NCI-H774 (cell line): ENCODE measurements at places on chromosomes 11 and 22.

DNA sequence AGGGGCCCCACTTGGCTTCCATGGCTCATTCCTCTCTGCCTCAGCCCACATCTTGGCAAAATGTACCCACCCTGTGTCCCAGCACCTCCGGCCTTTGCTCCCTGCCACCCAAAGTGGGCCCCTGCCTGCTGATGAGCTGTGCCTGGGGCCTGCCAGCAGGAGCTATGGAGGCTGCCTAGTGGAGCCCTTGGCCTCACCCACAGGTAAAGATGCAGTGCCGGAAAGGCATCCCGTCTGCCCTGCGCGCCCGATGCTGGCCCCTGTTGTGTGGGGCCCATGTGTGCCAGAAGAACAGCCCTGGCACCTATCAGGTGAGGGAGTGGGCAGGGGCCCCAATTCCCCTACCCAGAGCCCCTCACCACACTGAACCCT, 1.3 kb downstream of the TBC1D10C start:
- no peak for DNase-seq

DNA sequence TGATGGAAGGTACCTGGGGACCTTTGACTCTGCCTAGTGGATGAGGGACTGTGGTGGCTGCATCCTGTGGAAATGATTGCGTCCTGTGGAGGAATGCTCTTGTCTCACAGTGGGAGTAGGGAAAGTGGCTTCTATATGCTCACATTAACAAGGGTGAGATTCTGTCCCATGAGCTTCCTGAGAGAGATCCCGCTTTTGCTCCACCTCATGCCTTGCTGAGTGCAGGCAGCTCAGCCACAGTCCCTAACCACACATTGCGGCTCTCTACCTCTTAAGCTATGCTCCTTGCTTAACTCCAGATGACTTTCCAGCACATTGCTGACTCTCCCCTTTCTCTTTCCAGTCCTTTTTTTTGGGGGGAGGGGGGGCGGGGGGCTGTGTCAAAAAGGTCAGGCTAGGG, 45.0 kb downstream of the TEAD1 start:
- DNase-seq: no peak

DNA sequence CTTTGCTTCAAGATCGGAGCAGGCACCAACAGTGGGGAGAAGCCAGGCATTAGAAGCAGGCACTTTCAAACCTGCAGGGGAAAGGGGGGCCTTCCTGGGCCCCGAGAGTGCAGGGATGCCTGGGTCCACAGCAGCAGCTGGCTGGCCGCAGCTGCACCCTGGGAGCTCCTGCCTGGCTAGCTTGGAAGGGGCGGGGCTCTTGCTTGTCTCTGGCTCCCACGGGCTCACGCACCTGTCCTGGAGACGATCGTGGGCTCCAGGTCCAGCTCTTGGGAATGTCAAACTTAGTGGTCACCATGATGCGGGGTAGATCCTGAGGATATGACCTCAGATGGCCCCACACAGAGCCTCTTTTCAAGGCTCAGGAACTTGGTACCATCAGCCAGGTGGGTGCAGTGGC, 1673.2 kb downstream of the LRRC4C start:
- no peak for DNase-seq

DNA sequence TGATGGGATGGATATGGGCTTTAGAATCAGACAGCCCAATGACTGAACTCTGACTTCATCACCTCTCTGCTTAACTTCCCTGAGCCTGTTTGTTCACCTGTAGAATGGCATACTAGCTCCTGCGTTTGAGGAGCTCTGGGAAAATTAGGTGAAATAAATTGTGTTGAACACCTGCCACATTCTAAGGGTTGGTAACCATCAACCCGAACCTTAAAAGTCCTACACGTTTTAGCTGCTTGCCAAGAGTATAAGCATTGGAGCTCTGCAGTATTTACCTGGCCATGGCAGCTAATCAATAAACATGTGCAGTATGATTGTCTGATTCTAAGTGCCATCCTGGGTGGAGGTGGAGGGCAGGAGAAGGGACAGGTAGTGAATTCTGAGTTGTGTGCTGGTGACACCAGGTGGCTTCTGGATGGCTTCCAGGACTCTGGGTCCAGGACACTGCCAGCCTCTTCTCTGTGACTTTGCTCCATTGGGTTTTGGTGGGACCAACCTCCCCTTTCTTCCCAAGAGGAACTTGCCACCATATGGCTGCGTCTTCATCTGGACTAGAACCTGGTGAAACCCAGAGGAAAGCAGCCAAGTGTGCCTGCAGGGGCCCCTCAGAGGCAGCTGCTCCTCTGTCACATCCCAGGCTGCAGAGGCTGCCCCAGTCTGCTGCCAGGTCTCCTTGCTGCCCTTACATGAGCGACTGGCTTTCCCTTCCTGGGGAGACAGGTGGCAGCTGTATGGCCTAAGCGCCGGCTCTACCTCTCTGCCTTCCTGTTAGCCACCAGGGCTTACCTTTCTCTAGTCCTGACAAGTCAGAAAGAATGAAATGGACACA, 85.6 kb downstream of the CACNG2 start:
- no peak for DNase-seq

DNA sequence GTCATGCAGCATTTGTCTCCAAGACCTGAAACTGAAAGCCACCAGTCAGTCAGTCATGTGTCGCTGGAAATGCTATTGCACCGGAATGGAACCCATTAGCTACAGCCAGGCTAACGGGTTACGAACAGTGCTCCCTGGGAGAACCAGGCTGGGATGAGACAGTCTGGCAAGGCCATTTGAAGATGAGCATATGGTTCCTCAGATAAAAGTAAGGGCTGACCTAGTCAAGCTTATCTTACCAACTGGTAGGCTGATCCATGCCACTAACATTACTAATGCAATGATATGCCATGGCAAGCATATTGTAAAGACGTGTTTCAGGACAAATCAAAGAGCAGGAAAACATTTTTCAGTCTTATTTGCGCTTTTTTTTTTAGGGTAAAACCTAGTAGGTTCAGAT, 28.4 kb downstream of the NAP1L4 start:
- DNase-seq: no peak

DNA sequence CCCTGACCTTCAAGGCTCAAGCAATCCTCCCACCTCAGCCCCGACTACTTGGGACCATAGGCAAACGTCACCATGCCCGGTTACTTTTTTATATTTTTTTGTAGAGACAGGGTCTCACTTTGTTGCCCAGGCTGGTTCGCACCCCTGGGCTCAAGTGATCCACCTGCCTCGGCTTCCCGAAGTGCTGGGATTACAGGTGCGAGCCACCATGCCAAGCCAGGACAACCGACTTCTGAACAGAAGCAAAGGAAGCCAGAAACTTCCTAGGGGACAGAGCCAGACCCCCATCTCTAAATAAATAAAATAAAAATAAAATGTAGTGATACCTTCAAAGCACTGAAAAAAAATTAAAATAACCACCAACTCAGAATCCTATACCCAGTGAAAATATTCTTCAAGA, 26.4 kb downstream of the C11orf58 start:
- no peak for DNase-seq

DNA sequence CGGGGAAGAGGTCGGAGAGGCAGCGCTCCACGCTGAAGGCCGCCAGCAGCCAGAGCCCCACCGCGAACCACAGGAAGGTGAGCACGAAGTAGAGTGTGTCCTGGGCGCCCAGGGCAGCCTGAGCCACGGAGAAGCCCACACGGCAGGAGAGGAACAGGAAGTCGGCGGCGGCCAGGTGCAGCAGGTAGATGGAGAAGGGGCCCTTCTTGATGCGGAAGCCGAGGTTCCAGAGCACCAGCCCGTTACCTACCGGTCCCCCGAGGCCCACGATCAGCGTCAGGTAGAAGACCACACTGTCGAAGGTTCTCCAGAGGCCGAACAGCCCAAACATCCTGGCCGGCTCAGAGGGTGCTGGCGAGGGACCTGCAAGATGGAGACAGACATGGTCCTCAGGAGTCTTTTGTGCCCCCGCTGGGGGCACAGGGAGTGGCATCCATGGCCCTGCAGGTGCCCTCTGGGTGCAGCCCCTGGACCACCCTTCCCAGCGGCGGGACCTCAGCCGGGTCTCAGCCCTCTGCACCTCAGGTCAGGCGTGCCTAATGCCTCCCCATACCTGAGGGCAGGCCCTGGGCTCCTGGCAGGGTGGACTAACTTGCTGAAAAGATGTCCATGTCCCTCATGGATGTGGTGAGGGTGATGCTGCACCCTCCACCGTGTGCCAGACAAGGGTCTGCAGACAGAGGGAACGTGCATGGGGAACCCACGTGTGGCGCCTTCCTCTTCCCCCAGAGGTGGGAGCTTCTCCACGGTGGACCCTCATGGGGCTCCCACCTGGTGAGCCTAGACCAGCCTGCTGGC, at the start of gene MRGPRG:
Gene MRGPRG (minus strand): TSS at position 331 of the 798 bp plus-strand sequence. CDS start 0 bp downstream, at position 331.
- DNase-seq: no peak

- DNase-seq: no peak
These were observed 44.5 kb downstream of the ANO1 start for GRCh38 chr11:70122490-70123198.

GRCh38 chr11:35089666-35090065, 49.3 kb upstream of the CD44 start:
- no peak for DNase-seq

GRCh38 chr11:116513894-116514293, 258.9 kb downstream of the BUD13 start:
- DNase-seq: no peak

GRCh38 chr11:44955015-44955738, 4.5 kb upstream of the TP53I11 start:
- DNase-seq: no peak

DNA sequence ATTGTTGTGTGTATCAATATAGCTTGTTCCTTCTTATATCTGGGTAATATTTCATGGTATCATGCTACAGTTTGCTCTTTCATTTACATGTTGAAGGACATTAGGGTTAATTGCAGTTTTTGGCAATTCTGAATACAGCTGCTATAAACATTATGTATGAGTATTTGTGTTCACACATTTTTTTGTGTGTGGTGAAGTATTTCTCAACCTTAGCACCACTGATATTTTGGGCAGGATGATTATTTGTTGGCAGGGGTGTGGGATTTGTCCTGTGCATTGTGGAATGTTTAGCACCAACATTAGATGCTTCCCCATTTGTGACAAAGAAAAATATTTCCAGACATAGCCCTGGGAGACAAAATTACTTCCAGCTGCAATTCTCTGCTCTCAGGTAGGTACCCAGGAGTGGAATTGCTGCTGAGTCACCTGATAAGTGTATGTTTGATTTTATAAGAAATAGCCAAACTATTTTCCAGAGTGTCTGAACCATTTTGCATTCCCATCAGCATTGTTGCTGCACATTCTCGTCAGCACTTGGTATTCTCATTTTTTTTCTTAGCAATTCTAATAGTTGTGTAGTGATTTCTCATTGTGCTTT, 128.2 kb downstream of the SNX19 start:
- no peak for DNase-seq

- DNase-seq: no peak
These were observed 17.6 kb upstream of the COMT start for GRCh38 chr22:19923914-19924513.

- DNase-seq: no peak
These were observed 1.4 kb downstream of the CHKB start for GRCh38 chr22:50581031-50581949.

DNA sequence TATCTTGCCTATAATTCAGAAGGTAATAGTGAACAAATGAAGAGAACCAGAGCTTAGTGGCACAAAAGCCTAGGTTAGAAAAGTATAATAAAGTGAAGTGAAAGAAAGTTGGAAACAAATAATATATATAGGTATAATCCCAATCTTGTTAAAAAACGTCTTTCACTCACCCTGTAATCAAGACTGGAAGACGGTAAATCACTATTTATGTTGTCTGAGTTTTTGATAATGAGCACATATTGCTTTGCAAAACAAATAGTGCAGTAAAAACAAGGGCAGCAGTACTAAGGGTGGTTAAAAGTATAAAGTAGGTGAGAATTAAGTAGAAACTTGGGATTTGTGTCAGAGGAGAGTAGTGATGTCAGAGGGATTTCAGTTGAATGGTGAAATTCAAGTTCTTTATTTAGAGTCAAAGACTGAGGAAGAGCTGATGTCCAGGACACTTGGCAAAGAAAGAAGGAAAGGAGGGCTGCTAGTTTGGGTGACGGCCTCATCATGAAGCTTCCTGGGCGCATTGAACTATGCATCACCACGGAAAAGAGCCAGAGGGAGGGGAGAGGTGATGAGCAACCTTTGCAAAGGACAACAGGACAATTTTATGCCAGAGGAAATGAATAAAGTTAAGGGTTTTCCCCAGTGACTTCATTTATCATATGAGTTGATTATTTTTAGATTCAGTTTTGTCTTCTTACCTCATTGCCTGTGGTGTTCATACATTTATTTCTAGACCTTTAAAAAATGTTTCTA, 11.4 kb downstream of the NCAM1 start:
- DNase-seq: no peak

- no peak for DNase-seq
These were observed 8.8 kb downstream of the ZW10 start for GRCh38 chr11:113764527-113765219.

DNA sequence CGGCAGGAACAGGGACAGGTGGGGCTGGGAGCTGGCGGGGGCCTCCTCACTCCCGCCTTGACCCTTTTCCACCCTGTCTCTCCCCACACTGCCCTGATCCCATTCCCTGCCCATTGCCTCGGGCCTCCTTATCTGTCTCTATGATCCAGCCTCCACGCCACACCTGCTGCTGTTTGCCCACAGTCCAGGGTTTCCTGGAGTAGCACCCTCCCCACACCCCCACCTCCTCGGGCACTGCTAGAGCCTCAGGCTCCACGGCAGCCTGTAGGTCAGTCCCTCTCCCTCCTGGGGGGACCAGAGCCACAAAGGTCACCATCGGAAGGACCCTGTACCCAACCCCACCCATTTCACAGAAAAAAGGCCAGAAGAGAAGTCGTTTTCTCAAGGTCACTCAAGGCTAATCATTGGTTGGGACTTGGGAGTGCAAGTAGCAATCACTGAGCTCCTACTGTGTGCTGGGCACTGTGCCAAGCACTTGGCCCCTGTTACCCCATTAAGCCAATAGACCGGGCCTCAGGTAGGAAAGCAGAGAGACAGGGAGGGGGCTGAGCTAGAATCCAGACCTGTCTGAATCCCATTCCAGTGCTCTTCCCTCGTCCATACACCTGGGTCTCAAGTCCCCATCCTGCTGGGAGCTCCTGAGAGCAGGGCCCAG, 71.8 kb downstream of the PDE2A start:
- no peak for DNase-seq

- no peak for DNase-seq
These were observed 78.2 kb downstream of the YAP1 start for GRCh38 chr11:102188488-102188887.

DNA sequence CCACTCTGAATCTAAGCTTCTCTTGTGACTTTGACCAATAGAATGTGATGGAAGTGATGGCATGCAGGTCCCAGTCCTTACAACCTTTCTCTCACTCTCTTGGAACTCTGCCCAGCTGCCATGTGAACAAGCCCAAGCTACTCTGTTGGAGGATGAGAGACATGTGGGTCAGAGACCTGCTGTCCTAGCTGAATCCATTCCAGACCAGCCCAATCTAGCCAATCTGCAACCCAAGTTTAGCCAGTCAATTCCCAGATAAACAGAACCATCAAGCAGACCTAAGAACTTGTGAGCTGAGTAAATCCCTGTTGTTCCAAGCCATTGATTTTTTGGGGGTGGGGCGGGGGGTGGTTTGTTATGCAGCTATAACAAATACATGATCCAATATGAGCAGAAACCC, 69.2 kb upstream of the GRK3 start:
- no peak for DNase-seq
